ENCODE measurements at places on chromosomes 12 and 14.
A peak's percentile ranks its signal among the peaks of the same experiment; 100 is the strongest.

- DNase-seq, result no peak
Observed at GRCh38 chr12:29655861-29656260, 127.9 kb downstream of the TMTC1 start.

DNA sequence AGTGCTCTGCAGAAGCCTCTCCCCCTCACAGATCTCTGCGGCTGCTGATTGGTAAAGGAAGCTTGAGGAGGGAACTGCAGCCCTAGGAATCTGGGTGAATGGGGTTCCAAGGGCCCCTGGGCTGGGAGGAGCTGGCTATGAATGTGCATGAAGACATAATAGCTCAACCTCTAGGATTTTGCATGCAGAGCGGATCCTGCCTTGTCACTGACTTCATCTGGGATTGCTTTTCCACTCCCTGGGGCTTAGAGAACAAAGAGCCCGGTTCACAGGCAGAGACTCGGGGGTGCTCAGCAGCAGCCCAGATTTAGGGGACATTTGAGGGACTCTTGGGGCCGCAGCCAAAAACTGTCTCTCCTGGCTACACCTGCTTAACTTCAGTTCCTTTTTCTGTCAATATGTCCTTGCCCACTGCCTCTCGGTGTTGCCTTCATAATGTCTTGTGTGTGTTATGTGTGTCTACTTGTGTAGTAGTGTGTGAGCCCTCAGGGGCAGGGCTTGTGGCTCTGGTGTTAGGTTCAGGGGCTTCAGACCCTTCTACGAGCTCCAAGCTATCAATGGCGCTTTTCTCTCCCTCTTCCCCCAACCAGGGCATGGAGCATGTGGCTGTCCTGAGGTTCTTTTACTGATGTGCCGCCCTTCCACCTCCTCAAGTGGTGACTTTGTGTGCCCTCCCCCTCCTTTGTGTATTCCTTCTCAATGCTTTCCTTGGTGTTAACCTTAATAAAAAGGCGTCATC, 1.9 kb downstream of the CCDC184 start:
- no peak for DNase-seq

DNA sequence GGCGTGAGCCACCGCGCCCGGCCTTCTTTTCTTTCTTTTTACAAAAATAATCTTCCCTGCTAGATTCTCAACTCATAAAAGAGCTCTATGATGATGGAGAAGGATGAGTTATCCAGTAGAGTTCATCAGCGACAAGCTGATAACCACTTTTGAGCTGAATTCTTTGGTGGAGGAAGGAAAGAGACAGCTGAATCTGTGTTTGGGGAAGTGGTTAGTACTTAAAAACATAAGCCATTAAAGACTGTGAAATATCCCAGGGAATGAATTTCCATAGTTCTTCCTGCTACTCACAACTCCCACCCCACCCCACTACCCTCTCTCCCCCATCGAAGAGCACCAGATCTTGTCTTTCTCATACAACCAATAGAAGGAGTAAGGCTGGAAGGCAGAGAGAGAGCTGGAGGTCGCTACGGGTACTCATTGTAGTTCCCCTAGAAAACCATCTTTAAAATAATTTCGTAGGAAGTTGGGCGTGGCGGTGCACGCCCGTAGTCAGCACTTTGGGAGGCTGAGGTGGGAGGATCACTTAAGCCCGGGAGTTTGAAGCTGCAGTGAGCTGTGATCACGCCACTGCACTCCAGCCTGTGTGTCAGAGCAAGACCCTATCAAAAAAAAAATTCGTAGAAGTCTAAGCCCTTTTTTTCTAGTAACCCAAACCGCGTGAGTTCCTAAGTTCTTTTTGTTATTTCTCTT, 647 bp upstream of the ESPL1 start:
- DNase-seq, result no peak

- DNase-seq, result peak; percentile 43
Observed at GRCh38 chr12:93380480-93381121, 2.9 kb downstream of the NUDT4 start.

- DNase-seq, result no peak
Observed at GRCh38 chr14:70916300-70916699, 9.0 kb downstream of the PCNX1 start.

GRCh38 chr12:27595231-27595642, 71.2 kb downstream of the PPFIBP1 start:
- DNase-seq, result peak; percentile 10

DNA sequence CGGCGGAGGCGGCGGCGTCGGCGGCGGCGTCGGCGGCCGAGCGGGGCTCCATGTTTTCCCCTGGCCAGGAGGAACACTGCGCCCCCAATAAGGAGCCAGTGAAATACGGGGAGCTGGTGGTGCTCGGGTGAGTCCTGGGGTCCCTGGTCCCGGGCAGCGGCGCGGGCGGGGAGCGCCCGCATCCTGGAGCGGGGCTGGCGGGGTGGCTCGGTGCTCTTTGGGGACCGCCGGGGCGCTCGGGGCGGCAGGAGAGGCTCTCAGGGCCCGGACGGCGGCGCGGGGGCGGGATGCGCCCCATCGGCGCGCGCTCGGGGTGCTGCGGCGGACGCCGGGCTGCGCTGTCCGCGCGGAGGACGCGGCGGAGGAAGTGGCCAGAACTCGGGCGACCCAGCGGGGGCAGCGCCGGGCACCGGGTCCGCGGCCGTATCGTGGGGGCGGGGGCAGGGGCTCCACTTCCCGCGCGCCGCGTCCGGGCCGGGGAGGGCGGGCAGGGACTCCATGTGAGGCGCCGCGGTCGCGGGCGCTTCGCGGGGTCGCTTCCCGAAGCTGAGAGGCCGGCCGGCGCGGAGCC, 485 bp downstream of the PELI2 start:
- no peak for DNase-seq

- no peak for DNase-seq
Observed at GRCh38 chr14:81480741-81481140, 52.9 kb downstream of the SEL1L start.

GRCh38 chr14:100078997-100079725, 13.9 kb downstream of the EVL start:
- DNase-seq, result no peak

DNA sequence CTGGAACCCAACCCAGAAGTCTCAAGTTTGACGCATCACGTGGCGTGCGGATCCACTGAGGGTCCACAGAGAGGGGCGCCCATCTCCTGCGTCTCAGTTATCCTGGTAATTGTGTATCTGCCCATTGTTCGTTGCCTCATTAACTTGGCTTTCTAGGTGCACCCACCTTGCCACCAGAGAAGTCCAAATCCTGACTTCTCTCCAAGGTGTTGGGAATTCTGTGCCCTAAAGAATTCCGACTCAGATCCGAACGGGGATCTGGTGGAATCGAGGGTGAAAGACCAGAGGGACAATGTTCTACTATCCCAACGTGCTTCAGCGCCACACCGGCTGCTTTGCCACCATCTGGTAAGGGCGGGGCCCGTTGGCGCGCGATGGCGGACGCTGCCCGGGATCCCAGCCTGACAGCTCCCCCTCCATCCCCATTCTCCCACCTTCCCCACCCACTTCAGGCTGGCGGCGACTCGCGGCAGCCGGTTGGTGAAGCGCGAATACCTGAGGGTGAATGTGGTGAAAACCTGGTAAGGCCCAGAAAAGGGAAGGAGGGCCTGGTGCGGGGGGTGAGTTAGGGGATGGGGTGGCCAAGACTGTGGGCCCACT, 481 bp downstream of the REC8 start:
- no peak for DNase-seq

DNA sequence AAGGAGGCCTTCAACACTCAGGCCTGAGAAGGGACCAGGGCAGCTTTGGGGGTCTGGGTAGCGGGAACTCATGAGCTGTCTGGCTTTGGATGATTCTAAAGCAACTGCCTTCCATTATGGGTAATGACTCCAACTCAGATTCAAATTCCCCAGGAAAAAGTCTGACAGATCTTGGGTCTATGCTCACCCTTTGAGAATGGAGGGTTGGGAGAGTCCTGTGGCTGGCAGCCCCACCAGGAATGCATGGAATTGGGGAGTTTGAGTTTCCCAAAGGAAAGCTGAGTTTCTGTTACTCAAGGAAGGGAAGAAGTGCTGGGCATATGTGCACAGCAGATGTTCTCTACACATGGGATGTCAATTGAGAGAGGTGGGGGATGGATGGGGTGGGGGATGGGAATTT, 22.4 kb upstream of the LTBP2 start:
- DNase-seq, result no peak

DNA sequence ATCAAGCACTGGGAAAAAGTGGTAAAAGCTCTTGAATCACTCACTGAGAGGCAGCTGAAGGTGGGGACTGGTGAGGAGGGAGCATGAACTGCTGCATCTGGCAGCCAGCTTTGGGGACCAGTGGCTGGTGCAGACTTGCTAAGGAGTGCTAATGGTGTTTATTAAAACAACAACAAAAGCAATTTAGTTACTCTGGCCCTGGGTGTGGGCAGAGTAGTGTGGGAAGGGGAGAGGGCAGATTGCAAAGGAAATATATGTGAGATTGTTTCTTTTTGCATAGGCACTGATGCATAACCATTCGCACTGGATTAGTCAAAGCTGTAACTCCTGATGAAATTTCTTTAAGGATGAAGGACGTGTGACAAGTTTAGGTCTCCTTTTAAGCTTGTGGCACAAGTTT, 8.1 kb downstream of the TXNRD1 start:
- DNase-seq, result no peak

Data from HepG2 (cell line).